Keratinocyte (primary cell): ENCODE measurements at places on chromosomes 16 and 17. TPM values are rescaled to one million over a fixed set of nuclear protein-coding genes. Genes with fewer than 3 reads are reported as not detected.

DNA sequence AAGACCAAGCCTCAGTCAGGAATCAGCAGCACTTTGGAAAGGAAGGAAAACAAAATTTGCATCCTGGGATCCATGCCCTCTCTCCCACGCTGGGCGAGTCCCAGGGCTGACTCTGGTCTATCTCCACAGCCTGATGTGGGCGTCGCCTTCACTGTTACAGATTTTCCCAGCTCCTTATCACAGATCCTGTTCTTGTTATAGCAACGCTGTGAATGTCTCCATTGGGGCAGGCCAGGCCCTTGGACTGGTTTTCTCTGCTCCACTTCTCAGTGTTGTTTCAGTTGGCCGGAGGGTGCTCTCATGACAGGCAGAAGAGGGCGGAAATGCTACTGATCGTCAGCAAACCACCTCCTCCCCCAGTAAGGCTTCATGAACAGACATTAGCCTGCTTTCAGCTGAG is 127.9 kb upstream of the CDH11 start:
- H3K36me3 ChIP-seq, result no peaks in the 10 kb centered on the region
- no peaks in the 10 kb centered on the region for H3K27me3 ChIP-seq
- no peak overlapping the region for H3K27ac ChIP-seq
- H3K4me1 ChIP-seq, result no peaks in the 10 kb centered on the region
- no peak for DNase-seq
- H3K4me3 ChIP-seq, result no peak overlapping the region

- peaks cover 4% of the 10 kb centered on the region for H3K4me1 ChIP-seq
- peaks cover 28% of the 10 kb centered on the region for H3K27me3 ChIP-seq
- no peak for DNase-seq
- no peak overlapping the region for H3K4me3 ChIP-seq
- H3K27ac ChIP-seq, result no peak overlapping the region
- no peaks in the 10 kb centered on the region for H3K36me3 ChIP-seq
Measured at GRCh38 chr17:64001763-64002529, 3.8 kb downstream of the PRR29 start.

GRCh38 chr17:58667934-58668597 is 23.8 kb downstream of the TEX14 start:
- no peaks in the 10 kb centered on the region for H3K27me3 ChIP-seq
- H3K36me3 ChIP-seq, result no peaks in the 10 kb centered on the region
- H3K27ac ChIP-seq, result no peak overlapping the region
- H3K4me3 ChIP-seq, result no peak overlapping the region

DNA sequence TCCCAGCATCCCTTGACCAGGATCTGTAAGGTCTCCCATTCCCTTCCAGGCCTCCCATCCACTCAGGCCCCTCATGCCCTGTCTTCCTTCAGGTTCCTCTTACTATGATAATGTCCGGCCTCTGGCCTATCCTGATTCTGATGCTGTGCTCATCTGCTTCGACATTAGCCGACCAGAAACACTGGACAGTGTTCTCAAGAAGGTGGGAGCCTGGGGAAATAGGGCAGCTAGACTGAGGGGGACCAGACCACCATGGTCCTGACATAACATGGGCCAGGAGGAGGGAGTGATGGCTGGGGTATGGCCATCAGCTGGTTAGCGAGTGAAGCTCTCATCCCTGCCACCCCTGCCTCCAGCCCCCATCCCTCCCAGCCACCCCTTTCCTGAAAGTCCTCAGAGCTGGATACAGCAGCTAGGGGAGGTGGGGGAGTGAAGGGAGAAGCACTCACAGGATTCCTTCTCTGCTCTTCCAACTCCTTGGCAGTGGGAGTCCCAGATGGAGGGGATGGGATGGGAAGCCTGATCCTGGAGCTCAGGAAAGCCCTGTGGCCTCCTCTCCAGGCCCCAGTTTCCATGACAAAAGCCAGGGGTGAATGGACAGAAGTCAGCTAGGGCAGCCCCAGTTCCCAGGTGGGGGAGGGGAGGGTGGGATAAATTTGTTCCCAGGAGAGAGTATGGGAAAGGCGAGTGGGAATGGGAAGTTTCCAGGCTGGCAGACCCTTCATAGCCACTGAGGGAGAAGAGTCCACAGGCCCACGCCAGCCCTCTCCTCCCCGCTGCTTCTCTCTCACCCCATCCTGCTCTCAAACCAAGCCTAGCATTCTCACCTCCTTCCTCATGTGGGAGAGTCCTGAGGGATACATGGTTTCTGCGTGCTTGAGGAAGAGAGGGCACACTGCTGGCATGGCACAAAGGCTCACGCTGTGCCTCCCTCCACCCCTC is 2.3 kb downstream of the RND2 start:
- H3K27ac ChIP-seq, result no peak overlapping the region
- no peaks in the 10 kb centered on the region for H3K36me3 ChIP-seq
- peaks cover 3% of the 10 kb centered on the region for H3K4me1 ChIP-seq
- H3K27me3 ChIP-seq, result peaks cover 17% of the 10 kb centered on the region

DNA sequence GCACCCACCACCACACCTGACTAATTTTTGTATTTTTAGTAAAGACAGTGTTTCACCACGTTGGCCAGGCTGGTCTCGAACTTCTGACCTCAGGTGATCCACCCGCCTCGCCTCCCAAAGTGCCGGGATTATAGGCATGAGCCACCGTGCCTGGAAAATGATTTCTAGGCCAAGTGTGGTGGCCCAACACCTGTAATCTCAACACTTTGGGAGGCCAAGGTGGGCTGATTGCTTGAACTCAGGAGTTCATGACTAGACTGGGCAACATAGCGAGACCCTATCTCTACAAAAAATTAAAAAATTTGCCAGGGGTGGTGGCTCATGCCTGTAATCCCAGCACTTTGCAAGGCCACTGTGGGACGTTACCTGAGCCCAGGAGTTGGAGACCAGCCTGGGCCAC is 11.0 kb upstream of the BAIAP3 start:
- no peak for DNase-seq
- H3K4me1 ChIP-seq, result no peaks in the 10 kb centered on the region
- peaks cover 35% of the 10 kb centered on the region for H3K36me3 ChIP-seq
- H3K27me3 ChIP-seq, result no peaks in the 10 kb centered on the region
- no peak overlapping the region for H3K4me3 ChIP-seq

DNA sequence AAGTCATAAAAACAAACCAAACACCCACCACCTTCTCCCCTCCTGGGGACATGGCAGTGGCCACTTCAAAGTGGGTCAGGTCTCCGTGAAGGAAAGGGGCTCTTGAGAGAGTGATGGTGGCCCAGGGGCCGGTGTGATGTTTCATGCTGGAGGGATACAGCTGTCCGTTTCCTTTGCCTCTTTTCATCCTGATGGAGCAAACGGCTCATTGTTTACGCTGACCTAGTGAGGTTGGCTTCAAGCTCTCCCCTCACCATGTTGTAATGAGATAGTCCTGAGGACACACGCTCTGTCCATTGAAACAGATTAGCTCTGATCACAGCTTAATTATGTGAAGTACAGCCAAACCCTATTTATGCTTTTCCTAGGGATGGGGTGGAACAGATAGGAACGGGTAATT is 34.2 kb downstream of the CDH13 start:
- H3K27me3 ChIP-seq, result no peaks in the 10 kb centered on the region
- no peak overlapping the region for H3K4me3 ChIP-seq
- H3K36me3 ChIP-seq, result no peaks in the 10 kb centered on the region
- DNase-seq, result no peak

Gene BAHCC1
- polyA plus RNA-seq, result 0.52 to 1.0 TPM (median 0.80 TPM) in 3 replicates

Gene NACA2
- polyA plus RNA-seq, result 0.18 to 0.79 TPM in 2 of 3 replicates, not detected in the other

Gene SLC16A11
- polyA plus RNA-seq, result 0.09 TPM in 1 of 3 replicates, not detected in the others

Gene TBC1D3L
- polyA plus RNA-seq, result 4.6 to 11.1 TPM (median 7.0 TPM) in 3 replicates

Gene NPIPA7
- 20.3 to 22.5 TPM (median 20.5 TPM) in 3 replicates for polyA plus RNA-seq

Gene GDPD1
- polyA plus RNA-seq, result 1.4 to 3.3 TPM (median 2.8 TPM) in 3 replicates

Gene P3H4
- 4.2 to 8.4 TPM (median 5.9 TPM) in 3 replicates for polyA plus RNA-seq

Gene RHOT2
- polyA plus RNA-seq, result 58.7 to 97.0 TPM (median 61.7 TPM) in 3 replicates

Gene GPR139
- polyA plus RNA-seq, result not detected in 3 replicates

Gene CLEC18B
- 0.05 to 0.90 TPM (median 0.46 TPM) in 3 replicates for polyA plus RNA-seq

Gene PARD6A
- 0.05 to 0.23 TPM (median 0.20 TPM) in 3 replicates for polyA plus RNA-seq

Gene C17orf107
- 0.31 to 0.68 TPM (median 0.33 TPM) in 3 replicates for polyA plus RNA-seq

Gene BAIAP3
- polyA plus RNA-seq, result 0.09 to 0.10 TPM in 2 of 3 replicates, not detected in the other

Gene CCT6B
- 0.65 to 1.4 TPM (median 1.1 TPM) in 3 replicates for polyA plus RNA-seq

Gene SLC52A1
- polyA plus RNA-seq, result 0.16 to 0.21 TPM (median 0.21 TPM) in 3 replicates
